ENCODE measurements at places on chromosomes 6 and 20. TPM values are rescaled to one million over a fixed set of nuclear protein-coding genes. Genes with fewer than 3 reads are reported as not detected.

The BPI gene
- not detected for total RNA-seq

GRCh38 chr6:150924808-150925589 is 59.5 kb downstream of the MTHFD1L start:
- ATAC-seq, result no peak

DNA sequence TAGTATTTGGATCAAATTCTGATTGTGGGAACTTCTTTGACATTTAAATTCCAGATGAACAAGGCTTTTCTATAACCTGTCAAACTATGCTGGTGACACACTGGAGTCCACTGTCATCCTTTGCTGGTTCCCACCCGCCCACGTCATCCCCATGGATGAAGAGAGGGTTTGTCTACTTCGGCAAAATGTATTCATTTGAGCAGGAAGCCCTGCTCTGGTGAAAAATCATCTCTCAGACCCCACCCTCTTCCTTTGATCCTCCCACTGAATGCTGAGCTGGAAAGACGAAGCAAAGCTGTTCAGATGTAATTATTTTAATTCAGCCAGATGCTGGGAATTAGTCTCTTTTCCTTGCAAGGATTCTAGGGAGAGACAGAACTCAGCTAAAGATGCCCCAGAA is 50.5 kb downstream of the CPNE5 start:
- ATAC-seq, result no peak

GRCh38 chr20:47175493-47175892 is 181.0 kb downstream of the ZMYND8 start:
- no peak for ATAC-seq

The CDSN gene
- total RNA-seq, result not detected

Measured in activated T-helper 17 cell treated with anti-CD3 and anti-CD28 coated beads, Interleukin-2, amount 50 U/mL, for 72 hours (primary cell).